ENCODE measurements at places on chromosomes 13 and 19. TPM values are rescaled to one million over a fixed set of nuclear protein-coding genes. Genes with fewer than 3 reads are reported as not detected.

RASIP1 gene
- total RNA-seq, result 127 TPM

ZNF850 gene
- 6.5 TPM for total RNA-seq

DYRK1B gene
- total RNA-seq, result 28.1 TPM

FFAR2 gene
- total RNA-seq, result not detected

RPL28 gene
- total RNA-seq, result 511 TPM

FFAR1 gene
- total RNA-seq, result not detected

OR7A5 gene
- not detected for total RNA-seq

NAPSA gene
- total RNA-seq, result under 0.01 TPM

FCAR gene
- total RNA-seq, result not detected

LRRC4B gene
- not detected for total RNA-seq

CBLC gene
- total RNA-seq, result not detected

ZNF91 gene
- 19.6 TPM for total RNA-seq

SERP2 gene
- not detected for total RNA-seq

BEST2 gene
- not detected for total RNA-seq

GGACT gene
- total RNA-seq, result 8.8 TPM

KL gene
- not detected for total RNA-seq

GADD45GIP1 gene
- 21.0 TPM for total RNA-seq

SERPINE3 gene
- under 0.01 TPM for total RNA-seq

PGLYRP1 gene
- total RNA-seq, result not detected

PSG6 gene
- total RNA-seq, result not detected

SEMA6B gene
- total RNA-seq, result 245 TPM

CYP2F1 gene
- total RNA-seq, result not detected

ZNF628 gene
- 2.5 TPM for total RNA-seq

CRX gene
- total RNA-seq, result not detected

CCL25 gene
- not detected for total RNA-seq

REX1BD gene
- 53.1 TPM for total RNA-seq

SGCG gene
- total RNA-seq, result not detected

PRR19 gene
- total RNA-seq, result 0.98 TPM

CGB7 gene
- total RNA-seq, result not detected

SYT5 gene
- not detected for total RNA-seq

CCDC194 gene
- not detected for total RNA-seq

ASPDH gene
- not detected for total RNA-seq

WDR88 gene
- total RNA-seq, result not detected

Measured in vein endothelial cell (primary cell).